HS-5 (cell line): ENCODE measurements at places on chromosomes 13 and 19.

DNA sequence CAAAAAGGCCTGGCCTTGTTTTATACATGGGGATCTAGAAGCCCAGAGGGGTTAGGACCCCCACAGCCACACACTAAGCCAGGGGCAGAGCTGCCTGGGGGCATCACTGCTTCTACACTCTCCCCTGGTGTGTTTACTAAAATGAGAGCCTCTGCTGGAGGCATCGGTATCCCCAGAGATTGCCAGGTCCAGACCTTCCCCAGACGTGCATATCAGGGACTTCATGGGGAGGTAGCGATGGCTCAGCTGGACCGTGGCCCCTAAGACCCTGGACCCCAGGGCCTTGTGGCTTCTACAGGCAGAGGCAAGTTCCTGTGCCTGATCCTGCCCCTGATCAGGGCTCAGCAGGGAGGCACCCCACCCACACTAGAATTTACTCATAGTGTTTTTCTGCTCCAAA lies 13.5 kb downstream of the CLPTM1 start:
- DNase-seq, result no peak

DNA sequence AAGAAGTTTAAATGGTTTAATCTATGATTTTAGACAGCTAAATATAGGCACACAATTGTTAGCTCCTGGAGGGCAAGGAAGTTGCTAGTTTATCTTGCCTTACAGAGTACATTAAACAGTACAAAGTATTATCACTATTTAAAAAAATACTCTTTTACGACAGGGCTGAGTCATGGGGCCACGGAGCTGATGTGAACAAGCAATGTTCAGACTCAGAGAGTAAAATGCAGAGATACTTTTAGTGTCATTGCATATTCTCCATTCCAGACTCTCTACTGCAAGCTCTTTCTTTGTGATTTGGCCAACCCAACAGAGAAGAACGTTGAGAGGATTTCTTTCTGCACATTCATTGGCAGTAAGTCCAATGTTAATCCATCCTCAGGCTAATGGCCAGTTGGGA lies 352.4 kb downstream of the SPRY2 start:
- no peak for DNase-seq

DNA sequence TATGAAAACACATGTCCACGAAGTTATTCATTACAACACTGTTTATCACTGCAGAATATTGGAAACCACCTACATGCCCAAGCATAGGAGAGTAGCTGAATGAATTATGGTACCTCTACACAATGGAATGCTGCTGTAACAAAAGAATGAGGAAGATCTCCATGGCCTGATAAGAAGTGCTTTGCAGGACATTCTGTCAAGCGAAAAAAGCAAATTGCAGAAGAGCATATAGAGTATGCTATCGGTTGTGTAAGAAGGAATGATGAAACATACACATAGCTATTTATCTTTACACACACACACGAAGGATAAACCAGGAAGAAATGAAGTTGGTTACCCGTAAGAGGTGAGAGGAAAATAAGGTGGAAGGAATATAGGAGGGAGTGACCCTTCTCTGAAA lies 37.5 kb upstream of the CEACAM20 start:
- no peak for DNase-seq

GRCh38 chr13:103156346-103156998 lies 90.3 kb upstream of the SLC10A2 start:
- DNase-seq, result no peak

DNA sequence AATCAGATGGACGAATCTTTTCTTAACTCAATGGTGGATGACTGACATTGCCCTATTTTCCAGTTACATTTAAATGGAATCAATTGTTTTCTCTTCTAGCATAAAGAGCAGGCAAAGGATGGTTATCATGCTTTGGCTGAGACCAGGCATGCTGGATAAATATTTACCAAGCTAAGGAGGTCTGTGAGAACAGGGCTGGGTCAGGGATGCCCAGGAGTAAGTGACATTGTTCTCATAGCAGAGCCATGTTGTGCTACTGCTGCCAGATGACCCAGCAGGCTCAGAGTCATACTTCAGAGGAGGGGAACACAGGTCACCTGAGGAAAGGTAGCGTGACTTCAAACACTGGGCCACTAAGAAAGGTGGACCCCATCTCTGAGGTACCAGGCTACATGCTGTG lies 116.0 kb upstream of the RNF113B start:
- DNase-seq, result no peak

DNA sequence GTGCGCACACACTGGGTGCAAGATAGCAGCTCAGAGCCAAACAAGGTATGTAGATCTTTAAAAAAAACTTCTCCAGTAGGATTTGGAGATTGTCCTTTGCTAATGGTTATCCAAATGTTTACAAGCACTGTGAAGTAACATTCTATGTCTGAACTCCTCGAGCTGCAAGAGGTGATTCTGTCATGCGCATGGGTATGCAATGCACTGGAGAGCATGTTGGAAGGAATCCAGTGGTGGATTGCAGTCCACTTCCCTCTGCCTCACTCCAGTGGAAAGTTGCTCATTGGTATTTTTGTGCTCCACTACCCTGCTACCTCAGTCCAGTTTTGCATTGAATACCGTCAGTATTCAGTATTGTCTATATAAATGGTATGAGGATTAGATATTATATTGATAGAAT lies 132.1 kb downstream of the ATP8A2 start:
- DNase-seq, result no peak

- DNase-seq, result no peak
Measured at GRCh38 chr19:45355910-45356309, 14.5 kb downstream of the ERCC2 start.

- DNase-seq, result no peak
Measured at GRCh38 chr13:110706570-110707372, 855 bp upstream of the CARS2 start.

- no peak for DNase-seq
Measured at GRCh38 chr13:34431827-34432581, 510.1 kb upstream of the NBEA start.

DNA sequence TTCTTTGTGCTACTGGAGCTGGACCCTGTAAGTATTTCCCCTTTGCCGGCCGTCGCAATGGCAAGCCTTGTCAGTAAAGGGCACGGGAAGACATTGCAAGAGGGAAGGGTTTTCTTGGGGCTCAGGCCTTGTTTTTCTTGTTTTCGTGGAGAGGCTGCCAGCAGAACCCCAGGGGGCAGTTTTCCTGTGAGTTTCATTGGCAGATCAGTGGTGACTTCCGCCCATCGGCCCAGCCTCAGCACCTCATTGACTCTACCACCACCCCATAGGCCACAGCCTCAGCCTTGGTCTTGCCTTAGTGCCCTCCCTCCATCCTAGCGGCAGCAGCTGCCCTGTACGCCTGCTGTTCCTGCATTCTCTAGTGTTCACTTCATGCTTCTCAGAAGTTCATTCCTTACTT lies 61.5 kb downstream of the GJA3 start:
- no peak for DNase-seq

DNA sequence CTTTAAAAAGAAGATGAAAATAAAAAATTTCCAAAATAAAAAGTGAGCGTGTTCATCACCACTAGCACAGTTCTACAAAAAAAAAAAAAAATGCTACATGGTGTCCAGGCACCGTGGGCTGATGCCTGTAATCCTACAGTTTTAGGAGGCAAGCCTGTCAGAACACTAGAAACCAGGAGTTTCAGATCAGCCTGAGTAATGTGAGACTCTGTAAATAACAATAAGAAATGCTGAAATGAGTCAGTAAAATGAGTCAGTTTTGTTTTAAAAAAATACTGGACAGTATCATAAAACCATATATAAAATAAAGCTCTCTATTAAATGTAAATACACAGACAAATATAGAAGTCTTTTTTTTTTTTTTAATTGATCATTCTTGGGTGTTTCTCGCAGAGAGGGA lies 30.0 kb downstream of the ZNF91 start:
- DNase-seq, result no peak

GRCh38 chr13:21175656-21176214 lies 617 bp downstream of the SKA3 start:
- peak; percentile 11 for DNase-seq

DNA sequence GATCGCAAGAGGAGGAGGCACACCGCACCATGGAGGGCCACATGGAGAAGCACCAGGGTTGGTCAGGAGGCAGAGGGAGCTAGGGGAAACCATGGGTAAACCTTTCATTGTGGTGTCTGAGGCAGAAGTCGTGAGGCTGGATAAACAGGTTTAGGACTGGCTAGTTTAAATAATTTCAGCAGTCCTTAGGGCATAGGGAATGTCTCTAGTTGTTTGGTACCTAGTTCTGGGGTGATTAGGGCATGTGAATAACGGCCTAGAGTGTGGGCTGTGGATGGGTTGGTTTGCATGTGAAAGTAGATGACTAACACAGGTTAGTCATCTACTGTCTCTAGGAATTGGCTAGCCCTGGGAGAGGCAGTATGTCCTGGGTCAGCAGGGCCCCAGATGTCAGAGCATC lies 102.3 kb downstream of the STOML3 start:
- DNase-seq, result peak; percentile 29

GRCh38 chr13:100521851-100522617 lies 66.6 kb downstream of the GGACT start:
- DNase-seq, result no peak

DNA sequence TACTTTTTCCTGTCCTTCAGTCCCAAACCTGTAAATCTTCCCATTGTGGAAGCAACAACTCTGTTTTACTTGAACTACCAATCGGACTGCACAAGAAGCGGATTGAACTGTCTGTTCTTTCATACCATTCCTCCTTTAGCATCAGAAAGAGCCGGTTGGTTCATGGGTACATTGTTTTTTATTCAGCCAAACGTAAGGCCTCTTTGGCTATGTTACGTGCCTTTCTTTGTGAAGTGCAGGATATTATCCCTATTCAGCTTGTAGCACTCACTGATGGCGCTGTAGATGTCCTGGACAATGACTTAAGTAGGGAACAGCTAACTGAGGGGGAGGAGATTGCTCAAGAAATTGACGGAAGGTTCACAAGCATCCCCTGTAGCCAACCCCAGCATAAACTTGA lies 60.3 kb downstream of the ARHGAP35 start:
- DNase-seq, result no peak

GRCh38 chr19:29399804-29400203 lies 126.0 kb upstream of the VSTM2B start:
- DNase-seq, result no peak

DNA sequence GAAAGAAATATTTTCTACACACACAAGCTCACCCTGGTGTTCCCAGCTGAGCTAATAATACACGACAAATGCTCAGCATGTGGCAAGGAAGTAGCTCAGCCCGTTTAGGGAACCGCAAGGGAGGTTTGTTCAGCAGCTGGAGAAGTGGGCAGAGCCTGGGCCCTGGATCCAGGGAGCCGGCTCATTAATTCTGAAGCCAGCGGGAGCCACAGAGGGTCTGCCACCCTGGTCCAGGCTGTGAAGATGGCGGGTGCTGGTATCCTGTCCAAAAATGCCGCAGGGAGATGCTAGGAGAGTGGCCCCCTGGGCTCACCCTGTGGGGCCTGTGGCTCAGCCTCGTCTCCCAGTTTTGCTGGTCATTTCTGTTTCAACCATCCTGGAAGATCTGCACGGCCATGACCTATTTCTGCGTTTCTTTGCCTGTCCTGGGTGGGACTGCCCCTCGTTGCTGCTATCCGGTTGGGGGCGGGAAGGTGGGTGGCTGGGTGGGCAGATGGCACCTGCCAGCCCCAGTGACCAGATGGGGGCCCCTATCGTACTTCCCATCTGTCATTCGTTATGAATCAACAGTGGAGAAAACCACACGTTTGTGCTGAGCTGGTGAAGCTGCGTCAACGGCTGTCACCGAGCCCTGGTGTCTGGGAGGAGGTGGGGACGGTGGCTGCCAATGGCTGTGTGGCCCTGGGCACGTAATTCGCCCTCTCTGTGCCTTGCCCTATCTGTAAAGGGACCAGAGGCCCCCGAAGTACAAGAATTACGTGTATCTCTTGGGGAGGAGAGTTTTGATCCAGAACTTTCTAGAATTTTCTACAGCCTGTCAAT lies 2.7 kb upstream of the GNA15 start:
- DNase-seq, result no peak

DNA sequence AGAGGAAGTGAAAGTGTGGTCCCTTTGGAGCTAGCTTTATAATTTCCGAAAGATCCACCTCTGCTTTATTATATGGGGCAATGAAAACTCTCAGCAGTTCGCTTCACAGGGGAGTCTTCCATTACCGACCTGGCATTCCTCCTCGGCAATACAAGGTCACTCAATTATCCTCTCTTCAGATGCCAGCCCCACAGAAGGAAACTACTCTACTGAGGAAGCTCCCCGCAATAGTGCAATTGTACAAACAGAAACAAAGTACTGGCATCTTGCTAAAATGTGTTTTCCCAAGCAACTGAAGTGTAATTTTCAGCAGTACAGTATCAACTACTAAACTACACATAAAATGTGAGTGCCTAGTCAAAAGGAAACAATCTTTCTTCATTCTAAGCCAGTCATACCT lies 702.0 kb downstream of the PCDH9 start:
- no peak for DNase-seq

DNA sequence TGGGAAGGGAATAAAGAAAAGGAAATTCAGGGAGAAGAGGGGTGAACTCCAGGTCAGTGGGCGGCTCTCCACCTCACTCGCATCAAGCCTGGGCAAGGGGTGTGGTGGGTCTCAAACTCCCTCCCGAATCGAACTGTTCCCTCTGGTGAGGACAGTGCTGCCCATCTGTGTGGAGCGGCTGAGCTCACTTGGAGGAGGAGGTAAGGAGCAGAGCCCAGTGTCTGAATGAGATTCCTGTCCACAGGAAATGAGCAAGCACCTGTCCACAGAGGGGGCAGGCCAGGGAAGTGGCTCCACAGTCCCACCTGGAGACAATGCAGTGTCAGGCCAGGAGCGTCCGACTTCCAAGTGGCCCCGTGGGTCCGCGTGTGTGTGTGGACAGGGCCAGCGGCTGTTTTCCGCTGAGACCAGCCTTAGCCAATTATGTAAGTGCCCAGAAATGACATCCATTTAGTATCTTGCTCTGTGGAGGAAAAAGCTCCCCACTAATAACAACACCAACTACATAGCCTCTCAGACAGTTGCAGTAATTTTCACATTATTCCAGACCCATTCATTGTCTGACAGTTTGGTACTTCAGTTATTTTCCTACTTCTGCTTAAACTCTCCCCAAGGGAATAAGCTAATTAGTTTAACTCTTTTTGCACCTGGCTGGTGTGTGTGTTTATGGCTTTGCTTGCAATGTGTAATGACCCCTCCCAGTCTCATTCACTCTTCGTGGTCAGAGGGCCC lies 114.6 kb downstream of the SOX1 start:
- DNase-seq, result no peak

- no peak for DNase-seq
Measured at GRCh38 chr13:100382785-100383184, 205.8 kb downstream of the GGACT start.
